Mesothelial cell of epicardium (in vitro differentiated cells): ENCODE measurements at places on chromosomes 5 and 9. TPM values are rescaled to one million over a fixed set of nuclear protein-coding genes. Genes with fewer than 3 reads are reported as not detected.

DNA sequence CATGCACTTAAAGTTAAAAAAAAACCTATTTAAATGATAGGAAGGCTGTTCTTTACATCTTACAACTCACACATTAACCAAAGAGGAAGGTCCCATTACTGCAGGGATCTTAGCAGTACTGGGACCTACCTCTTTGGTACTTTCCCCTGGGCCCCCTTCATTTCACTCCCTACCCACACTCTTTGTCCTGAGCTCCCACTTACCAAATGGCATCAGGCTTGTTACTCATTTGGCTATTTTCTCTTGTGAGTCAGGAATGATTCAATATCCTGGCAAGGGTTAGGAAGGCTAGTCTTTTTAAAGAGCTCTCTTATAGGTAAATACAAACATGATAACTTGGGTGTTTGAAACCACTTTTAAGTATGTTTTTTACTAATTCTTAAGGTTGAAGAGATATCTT is 117.4 kb upstream of the ELL2 start:
- DNase-seq: no peak

- DNase-seq: no peak
These were observed 32.0 kb downstream of the DAPK1 start for GRCh38 chr9:87529671-87530070.

DNA sequence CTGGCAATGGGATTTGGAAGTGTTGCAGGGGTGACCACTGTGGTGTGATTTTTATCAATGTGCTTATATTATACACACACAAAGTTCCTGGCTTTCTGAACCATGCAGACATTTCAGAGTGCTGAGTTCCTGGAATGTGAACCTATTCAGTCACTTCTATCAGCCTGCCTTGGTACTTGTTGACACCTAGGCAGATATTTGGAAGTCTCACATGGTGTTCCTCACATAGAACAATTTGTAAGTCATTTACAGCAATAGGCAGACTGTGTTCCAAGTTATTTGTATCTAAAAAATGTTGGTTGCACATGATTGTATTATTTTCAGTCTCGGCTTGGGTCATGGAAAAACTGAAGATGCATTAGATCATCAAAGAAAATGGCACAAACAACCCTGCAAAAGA is 182.2 kb downstream of the SREK1 start:
- no peak for DNase-seq

DNA sequence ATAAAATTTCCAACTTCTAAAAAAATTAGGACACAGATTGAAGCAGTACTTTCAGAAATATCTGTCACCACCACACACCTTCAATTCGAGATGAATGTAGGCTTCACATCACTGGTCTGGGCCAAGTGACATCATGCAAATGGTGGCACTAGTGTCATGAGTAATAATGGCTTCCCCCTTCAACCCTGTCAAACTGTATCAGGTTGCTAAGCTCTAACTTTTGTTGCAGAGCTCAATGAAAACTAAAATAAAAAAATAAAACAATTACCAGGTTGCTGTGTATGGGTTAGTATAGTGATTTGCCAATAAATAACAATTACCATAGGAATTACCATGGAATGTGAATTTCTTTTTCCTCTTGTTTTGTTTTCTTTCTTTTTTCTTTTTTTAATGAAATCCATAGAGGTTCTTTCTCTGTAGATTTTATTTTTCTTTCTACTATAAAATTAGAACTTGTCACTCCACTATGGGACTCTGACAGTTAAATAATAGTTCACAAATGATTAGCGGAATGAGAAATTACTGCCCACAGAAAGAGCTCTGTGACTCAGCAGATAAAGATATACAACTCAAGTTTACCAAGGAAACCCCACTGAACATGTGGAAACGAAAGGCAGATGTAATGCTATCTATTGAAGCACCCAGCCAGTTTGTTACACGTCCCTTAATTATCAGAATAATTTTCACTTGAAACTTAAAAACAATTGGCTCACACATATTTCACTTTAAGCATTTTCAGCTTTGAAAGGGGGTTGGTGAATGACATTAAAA is 783.8 kb upstream of the WWC1 start:
- no peak for DNase-seq

DNA sequence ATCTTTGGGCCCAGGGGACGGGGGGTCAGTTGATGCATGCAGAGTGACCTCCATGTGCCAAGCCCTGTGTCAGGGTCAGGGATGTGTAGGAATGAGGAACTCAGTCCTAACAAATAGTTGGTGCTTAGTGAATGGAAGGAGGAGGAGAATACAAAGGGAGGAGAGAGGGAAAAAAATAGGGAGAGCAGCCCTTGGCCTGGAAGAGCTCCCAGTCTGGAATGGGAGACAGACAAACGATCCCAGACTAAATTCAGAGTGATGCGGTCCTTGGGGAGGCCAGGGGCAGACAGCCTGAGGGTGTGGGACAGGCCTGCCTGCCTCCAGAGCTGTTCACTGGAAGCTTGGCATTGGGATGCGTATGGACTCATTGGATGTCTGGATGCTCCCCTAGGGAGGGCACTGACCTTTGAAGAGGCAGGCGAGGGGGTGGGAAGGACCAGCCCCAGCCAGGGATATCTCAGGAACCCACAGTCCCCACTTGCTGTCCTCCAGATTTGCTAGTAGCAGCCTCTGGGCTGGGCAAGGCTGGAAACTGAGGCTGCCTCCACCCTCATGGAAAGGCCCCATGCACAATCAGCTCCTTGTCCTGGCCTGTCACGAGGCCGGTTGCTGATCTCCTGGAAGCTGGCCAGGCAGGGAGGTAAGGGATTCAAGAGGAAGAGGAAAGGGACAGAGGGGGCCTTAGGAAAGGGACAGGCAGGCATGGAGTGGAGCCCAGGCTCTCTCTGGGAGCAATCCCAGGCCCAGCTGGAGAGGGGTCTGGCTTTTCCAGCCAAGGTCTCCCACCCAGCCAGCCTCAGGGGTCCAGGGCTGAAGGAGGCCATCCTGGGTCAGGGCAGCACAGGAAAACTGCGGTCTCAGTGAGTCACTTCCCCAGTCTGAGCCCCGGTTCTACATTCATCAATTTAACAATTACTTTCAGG is 69.0 kb upstream of the GGTA1 start:
- no peak for DNase-seq

DNA sequence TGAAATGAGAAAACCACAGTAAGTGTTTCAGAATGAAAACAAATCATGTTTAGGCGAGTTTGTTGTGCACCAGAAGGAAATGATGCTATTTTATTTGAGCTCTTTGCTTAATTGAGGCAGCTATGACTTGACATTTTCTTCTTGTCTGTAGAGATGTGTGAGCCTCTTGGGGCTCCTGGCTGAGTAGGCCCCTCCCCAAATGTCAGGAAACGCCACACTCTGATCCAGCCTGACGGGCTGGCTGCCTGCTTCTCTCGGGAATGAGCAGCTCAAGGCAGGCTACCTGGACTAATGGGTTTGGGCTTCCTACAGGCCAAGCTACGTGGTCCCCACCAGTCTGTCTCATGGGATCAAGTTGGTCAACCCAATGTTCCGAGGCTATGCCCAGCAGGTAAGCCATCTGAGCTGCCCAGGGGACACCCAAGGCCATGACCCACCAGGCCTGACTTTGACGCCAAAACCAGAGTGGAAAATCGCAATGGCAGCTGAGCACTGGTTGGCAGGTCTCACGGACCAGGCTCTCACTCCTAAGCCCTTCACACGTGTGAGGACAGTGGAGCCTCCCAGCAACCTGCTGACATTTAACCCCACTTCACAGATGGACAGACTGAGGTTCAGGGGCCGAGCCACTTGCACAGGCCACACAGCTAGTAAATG is 29.9 kb downstream of the USP20 start:
- no peak for DNase-seq

DNA sequence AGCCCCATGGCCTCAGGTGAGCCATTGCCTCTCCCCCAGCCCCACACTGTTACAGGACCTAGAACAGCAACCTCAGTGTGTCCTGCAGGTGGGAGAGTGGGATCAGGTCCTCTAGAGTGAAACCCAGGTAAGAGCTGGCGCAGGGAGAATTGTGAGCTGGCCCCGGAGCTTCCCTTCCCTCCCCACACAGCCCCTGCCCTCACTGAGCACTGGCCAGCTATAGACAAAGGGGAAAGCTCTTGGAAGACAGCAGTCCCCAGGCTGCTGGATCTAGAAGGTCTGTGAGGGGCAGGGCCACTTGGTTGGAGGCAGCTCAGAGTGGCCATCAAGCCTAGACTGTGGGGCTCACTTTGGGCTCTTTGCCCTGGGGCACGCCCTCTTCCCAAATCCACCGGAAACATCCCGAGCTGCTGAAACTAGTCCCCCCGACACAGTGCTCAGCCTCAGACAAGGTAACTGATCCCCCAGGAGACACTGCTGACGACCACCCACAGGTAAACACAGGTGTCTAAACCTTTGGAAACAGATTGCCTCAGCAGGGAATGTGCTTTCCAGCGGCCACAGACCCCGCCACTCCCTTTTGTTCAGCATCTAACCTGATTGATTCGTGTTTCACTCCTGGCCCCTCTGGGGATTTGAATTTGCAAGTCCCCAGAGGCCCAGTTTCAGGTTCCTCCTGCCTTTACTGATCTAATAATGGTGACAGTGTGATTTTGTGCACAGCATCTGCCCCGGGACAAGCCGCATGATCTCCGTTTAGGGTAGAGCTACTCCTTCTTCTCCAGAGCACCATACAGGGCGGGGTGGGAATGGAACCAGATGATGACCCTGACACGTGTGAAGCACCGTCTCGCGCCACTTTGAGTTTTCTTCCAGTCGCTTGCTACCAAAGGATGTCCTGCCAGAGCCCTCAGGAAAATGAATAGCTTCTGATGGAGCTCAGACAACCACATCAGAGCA is 42.2 kb upstream of the ADAMTS2 start:
- DNase-seq: peak; percentile 20

- no peak for DNase-seq
These were observed 82.6 kb upstream of the GAS1 start for GRCh38 chr9:87029905-87030304.

DNA sequence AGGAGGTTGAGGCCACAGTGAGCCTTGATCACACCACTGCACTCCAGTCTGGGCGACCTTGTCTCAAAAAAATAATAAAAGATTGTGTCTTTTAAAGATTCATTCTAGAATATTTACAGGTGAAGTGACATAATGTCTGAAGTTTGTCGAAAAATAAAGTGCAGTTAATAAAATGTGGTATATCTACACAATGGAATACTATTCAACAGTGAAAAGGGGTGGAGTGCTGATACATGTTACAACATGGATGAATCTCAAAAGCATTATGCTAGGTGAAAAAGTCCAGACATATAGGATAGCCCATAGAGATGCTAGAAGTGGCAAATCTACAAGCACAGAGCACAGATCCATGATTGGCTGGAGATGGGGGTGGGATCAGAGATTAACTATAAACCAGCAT is 101.9 kb downstream of the PAX5 start:
- no peak for DNase-seq

DNA sequence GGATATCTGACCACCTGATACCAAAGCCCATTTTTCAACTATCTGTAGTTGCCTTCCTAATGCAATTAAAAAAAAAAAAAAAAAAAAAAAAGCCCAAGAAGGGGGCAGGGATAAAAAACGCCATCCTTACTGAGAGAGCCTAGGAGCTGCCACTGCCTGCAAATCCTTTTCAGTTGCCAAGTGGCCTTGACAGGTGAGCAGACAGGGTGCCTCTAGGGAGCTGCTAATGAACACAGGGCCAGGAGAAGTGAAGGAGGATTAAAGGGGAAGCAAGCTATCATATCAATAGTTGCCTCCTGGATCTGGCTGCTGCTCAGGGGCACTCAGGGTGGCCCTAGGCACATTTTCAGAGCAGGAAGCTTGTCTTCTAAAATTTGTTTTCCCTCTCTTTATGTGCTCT is 547.4 kb downstream of the TLE1 start:
- DNase-seq: no peak

DNA sequence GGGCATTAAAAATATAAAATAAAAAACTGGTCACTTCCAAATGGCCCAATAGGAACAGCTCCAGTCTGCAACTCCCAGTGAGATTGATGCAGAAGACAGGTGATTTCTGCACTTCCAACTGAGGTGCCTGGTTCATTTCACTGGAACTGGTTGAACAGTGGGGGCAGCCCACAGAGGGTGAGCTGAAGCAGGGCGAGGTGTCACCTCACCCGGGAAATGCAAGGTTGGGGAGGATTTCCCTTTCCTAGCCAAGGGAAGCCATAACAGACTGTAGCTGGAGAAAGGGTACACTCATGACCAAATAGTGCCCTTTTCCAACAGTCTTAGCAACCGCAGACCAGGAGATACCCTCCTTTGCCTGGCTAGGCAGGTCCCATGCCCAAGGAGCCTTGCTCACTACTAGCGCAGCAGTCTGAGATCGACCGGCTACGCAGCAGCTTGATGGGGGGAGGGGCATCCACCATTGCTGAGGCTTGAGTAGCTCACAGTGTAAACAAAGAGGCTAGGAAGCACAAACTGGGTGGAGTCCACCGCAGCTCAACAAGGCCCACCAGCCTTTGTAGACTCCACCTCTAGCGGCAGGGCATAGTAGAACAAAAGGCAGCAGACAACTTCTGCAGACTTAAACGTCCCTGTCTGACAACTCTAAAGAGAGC is 12.7 kb downstream of the RLN1 start:
- DNase-seq: no peak

- no peak for DNase-seq
These were observed 167.7 kb downstream of the AOPEP start for GRCh38 chr9:94894094-94894699.

DNA sequence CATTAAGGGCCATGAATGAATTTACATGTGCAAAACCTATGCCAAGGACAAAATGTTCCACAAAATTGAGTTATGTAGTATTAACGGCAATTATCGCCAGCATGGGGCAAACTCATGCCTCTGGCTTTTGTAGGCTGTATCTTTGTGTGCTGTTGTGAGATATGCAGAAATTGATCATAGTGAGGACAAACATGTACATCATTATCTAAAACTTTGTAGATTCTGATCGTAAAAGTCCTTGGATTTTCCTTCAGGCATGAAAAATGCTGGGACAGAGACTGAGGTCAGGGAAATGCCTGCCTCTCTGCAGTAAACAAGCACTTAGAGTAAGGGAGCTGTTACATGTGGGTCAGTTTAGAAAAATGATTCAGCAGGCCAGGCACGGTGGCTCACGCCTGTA is 5.9 kb upstream of the TXNDC8 start:
- no peak for DNase-seq

DNA sequence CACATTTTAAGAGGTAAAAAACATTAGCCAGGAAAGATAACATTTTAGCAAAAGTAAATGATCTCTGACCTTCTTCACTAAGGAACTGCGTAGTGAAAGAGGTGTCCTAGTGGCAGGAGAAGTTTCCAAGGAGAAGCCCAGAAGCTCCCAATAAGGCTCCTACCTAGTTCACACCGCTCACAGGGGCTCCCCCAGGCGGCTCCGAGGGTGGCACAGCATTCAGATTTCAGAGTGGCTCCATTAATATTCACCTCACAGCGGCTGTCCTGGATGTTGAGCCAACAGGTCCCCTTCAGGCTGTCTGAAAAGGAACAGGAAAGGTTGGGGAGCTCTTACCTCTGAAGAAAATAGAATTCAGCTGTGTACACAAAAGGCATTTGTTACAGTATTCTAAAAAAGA is 187.3 kb downstream of the FBN2 start:
- DNase-seq: no peak

- DNase-seq: no peak
These were observed 151.8 kb upstream of the ADRA1B start for GRCh38 chr5:159764283-159765134.

Gene PPP3R2
- 0.34 to 0.38 TPM (median 0.34 TPM) in 3 replicates for total RNA-seq

Gene SPATA31C2
- total RNA-seq: 0.29 to 0.38 TPM (median 0.34 TPM) in 3 replicates

Gene SLC34A1
- total RNA-seq: not detected in 3 replicates

Gene C5orf52
- total RNA-seq: not detected in 3 replicates

Gene PTGDS
- 52.6 to 58.0 TPM (median 53.5 TPM) in 3 replicates for total RNA-seq

Gene TAF11L10
- not detected in 3 replicates for total RNA-seq
